ENCODE measurements at places on chromosomes 13 and 19.

GRCh38 chr13:24491845-24492244 lies 20.7 kb downstream of the PARP4 start:
- DNase-seq, result peak; percentile 77

- DNase-seq, result no peak
These were observed 209.9 kb downstream of the COL4A1 start for GRCh38 chr13:110097013-110097412.

- DNase-seq, result no peak
These were observed 15.8 kb downstream of the NFIX start for GRCh38 chr19:13010992-13011652.

DNA sequence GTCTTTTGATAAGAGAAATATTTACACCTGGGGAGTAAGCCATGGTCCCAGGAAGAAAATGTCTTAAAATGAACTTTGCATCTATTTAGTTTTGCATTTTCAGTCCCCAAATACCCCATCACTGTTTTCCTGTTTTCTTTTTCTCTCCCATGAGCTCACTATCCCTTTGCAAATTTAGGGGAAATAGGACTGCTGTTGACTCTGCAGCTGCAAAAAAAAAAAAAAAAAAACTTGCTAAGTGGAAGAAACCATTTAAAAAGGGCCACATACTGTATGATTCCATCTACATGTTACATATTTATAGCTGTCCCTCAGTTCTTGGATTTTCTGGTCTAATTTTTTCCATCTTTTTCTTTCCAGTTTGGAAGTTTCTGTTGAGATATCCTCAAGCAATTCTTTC lies 98.2 kb upstream of the SERP2 start:
- no peak for DNase-seq

DNA sequence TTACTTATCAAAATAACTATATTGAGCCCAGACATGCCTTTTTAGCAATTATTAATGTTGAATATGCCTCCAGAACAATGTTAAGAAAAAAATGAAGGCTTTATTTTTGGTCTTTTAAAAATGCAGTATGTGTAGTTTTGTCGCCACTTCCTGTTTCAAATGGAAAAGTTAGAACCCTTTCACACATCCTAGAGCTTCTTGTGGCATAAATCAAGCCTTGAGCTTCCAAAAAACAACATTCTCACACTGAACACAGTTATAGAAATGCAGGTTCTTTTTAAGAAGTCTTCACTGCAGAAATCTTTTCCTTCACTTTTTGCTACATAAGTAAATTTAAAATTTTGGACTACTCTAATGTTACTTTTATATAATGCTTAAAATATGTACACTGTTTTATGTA lies 108.7 kb downstream of the ESD start:
- DNase-seq, result peak; percentile 47

- no peak for DNase-seq
These were observed 40.5 kb downstream of the ZNF823 start for GRCh38 chr19:11698231-11698630.

Data from common myeloid progenitor, CD34-positive (primary cell).